CD4-positive, alpha-beta T cell treated with Interleukin-21 for 1 hour (primary cell): ENCODE measurements at places on chromosomes 1 and 21.

DNA sequence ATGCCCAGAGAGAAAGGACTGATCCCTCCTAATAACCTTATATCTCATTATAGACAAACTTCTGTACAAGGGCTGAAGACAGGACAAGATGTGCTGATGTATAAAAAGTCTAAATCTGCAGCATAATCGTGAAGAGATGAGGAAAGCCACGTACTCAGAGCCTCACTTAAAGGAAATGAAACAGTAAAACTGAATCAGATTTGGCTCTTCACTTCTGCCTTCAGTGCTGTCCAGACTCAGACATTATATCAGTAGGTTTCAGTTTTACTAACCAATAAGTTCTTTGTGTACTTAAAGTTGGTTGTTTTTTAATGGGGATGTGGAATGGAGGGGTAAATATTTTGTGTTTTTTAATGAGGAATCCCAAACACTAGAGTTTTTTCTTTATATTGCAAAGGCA is 45.3 kb upstream of the RGS1 start:
- no peak for DNase-seq

DNA sequence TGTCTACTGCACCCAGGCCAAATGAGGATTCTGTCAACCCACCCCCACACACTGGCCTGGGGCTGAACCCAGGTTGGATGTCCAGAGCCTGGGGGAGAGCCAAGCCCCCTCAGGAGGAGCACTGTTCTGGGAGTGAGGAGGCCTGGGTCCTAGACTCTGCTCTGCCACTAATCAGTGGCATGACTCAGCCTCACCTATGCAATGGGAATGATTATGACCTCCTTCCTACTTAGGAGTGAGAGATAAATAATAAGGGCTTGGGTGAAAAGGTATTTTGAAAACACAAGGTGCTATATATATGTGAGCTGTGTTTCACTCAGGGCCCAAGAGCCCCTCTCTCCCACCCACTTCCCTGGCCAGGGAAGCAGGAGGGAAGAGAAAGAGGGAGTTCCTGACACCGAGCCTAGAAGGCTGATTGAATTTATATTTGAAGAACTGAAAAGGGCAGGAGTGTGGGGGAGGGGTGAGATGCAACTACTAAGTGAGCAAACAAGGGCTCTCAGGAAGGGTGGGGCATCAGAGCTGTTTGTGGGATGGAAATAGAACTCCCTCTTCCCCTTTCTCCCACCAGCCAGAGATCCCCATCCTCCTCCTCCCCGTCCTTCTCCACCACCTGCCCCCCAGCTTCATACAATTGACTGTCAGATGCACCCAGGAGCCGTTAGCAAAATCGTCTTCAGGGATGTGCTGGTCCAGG is 8.2 kb downstream of the IGSF9 start:
- no peak for DNase-seq

- no peak for DNase-seq
Measured at GRCh38 chr1:47592296-47593012, 154.6 kb downstream of the FOXD2 start.

- DNase-seq = no peak
Measured at GRCh38 chr1:82388679-82389078, 587.9 kb downstream of the ADGRL2 start.

DNA sequence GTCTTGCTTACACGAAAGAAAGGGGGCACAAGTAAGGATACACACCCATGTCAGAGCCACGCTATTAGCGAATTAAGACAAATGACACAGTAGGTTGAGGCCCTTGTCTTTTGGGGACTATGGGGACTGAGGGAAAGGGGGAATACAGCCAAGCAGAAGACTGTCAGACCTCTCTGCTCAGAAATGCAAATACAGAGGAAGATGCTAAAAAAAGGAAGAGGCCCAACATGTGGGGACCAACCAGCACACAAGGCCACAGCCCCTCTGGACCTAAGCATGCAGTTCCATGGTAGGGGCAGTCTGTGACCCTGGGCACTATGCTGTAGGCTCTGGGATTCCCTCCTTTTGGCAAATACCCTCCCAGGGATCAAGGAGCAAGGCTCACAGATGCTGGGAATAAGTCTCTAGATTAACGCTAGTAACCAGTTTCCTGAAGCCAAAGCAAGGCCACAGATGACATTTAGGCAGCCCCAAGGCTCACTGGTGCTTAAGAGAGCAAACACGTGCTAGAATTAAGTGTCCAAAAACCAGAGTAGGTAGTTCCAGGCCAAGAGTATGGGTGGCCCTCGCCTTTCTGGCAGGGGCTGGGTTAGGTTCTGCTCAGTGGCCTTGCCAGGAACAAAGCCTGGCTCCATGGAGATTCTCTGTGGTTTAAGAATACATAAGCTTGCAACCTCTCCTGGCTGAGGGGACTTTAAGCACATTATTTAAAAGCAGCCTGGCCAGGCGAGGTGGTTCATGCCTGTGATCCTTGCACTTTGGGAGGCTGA is 38.2 kb downstream of the RABIF start:
- no peak for DNase-seq

DNA sequence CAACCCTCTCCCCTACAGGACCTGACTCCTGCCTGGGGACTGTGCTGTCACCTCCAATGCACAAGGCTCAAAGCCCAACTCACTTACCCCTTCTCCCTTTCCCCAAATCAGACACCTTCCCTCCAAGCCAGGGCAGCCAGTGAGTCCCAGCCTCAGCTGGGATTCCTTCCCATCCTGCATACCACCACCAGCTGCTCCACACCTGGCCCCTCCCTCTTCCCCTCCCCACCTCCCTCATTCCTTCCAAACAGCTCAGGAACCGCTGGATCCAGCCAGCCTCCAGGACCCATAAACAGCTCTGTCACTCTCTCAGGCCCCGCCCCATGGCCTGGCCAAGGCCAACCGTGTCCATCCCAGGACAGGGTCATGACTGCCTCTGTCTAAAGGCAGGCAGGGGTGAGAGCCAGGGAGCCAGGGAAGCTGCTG is 41.4 kb downstream of the ACOT7 start:
- no peak for DNase-seq

- DNase-seq = no peak
Measured at GRCh38 chr21:29293495-29293894, 5.2 kb upstream of the BACH1 start.

- DNase-seq = no peak
Measured at GRCh38 chr1:10075732-10076131, 43.0 kb downstream of the UBE4B start.

- DNase-seq = no peak
Measured at GRCh38 chr1:42034426-42034825, 115.7 kb upstream of the HIVEP3 start.

DNA sequence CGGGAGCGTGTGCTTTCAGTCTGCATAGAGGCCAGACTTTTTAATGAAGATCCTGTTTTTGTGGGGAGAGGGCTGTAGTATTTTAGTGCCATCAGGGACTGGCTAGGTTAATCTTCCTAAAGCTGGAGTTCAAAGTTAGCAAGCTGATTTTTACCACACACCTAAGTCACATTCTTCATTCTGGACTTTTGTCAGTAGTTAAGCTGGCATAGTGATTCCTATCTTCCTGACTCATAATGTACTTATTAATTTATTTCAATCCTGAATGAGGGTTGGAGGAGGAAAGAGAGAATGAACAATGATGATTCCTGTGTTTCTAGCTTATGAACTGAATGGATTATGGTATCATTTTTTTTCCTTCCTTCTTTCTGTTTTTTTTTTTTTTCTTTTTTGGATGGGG is 24.9 kb upstream of the ZNF644 start:
- DNase-seq = no peak

DNA sequence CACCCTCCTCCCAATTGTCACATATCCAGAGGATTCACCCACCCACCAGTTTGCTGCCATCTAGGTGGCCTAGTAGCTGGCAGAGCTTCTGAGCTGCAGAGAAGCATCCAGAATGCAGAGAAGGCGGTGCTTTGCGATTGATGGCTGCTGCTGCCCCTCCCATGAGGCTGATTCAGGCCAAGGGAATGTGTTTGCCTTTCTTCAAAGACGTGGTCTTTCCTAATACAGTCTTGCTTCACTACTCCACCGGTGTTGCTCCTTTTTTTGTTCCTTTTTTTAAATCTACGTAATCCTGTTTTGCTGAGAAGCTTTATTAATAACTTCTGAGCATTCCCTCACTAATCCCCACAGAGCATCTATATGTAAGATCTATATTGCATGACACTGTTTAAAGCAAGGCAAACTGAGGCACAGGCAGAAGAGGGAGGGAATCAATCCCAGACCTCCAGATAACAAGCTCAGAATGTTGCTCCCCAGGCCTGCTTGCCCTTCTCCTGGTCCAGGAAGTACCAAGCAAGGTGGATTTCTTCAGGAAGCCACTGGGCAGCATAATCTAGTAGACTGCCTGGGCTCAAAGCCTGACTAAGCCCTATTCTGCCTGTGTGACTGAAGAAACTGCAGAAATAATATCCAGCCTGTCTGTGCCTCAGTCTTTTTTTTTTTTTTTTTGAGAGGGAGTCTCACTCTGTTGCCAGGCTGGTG is 275.5 kb upstream of the FMN2 start:
- no peak for DNase-seq

- DNase-seq = no peak
Measured at GRCh38 chr1:69710484-69711189, 142.9 kb downstream of the LRRC7 start.

- DNase-seq = no peak
Measured at GRCh38 chr1:27145934-27146354, 9.0 kb downstream of the SLC9A1 start.

GRCh38 chr1:153571706-153572105 is 6.1 kb upstream of the S100A2 start:
- DNase-seq = no peak

DNA sequence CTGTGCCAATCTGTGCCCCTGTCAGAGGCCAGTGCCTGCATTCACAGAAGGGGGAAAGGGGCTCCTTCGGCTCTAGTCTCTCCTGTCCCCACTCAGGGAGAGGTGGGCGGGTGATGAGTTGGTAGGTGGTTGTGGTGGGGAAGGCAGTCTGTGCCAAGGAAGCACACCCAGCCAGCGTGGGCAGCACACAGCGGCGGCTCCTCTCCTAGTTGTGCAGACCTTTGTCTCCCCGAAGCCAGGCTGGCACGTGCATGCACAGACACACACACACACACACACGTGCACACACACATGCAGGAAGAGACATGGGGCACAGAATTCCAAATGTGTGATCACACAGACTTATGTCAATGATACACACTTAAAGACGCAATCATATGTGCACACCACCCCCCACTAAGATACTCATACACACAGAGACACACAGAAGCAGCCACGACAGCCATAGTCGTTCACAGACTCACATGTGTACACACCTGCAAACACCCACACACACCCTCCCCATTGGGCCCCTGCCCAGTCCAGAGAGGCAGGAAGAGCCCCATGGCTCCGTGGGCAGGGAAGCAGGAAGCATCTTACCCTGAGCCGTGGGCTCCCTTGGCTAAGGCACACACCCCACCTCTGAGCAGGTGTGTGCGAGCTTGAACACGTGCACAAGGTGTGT is 16.4 kb downstream of the RIMS3 start:
- no peak for DNase-seq

- no peak for DNase-seq
Measured at GRCh38 chr1:119080586-119080985, 59.9 kb downstream of the WARS2 start.

DNA sequence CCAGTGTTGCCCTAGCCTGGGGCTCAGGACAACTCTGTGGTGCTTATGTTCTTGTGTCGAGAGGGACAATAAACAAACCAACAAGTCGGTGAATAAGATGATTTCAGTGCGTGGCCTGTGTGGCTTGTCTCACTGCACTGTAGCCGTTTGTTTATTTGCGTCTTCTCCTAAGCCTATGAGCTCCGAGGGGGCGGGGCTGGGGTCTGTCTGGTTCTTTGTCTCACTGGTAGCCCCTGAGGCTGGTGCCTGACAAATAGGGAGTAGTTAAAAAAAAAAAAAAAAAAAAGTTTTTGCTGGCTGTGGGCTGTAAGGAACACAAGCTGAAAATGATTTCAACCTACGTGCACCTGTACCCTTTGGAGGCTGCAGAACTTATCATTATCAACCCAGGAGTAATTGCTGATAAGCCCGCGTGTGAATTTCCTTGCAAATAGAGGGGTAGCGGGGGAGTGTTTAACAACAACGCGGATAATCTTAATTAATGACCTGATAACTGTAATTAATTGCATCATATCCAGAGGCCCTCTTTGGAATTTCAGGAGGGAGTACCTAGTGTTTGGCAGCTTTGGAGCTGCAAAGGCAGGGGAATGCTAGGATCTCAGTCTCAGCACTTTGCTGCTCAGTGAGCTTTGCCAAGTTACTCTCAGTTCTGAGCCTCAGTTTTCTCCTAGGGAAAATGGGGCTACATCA is 925 bp upstream of the ARHGEF10L start:
- no peak for DNase-seq

DNA sequence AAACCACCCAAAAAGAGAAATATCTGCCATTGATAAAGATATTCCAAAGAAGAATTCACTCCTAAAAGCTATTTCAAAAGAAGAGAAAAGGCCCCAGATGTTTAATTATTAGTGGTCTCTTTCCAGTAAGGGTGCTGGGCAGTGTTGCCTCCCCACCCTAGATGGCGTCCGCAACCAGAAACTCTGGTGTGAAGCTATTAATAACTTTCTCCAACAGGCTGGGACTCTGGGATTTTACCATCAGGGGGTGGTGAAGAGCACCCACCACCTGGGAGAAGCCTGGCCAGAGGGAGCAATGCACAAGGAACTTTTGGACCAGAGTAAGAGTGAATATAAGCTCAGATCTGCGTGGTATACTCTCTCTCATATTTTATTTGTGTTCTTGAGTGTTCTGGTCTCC is 115.4 kb upstream of the TIAM1 start:
- no peak for DNase-seq

- no peak for DNase-seq
Measured at GRCh38 chr21:40595806-40596205, 251.2 kb downstream of the DSCAM start.

- no peak for DNase-seq
Measured at GRCh38 chr21:44349847-44350772, 3.3 kb upstream of the TRPM2 start.

DNA sequence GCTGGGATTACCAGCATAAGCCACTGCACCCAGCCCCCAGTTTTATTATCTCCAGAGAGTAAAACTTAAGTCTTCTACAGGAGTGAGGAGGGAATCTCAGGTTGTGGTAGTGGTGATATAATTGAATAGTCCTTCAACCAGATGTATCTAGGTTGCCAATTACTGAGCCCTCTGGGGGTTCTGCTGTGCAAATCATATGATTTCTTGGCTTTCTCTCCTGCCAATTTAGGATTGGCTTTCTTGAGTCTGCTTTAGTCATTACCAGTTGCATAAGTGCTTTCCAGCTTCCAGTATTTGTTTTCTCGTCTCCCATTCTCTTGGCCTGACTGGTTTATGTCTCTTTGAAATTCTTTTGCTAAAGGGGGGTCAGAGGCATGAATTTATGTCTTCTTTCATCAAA is 11.1 kb downstream of the CPT2 start:
- DNase-seq = no peak

DNA sequence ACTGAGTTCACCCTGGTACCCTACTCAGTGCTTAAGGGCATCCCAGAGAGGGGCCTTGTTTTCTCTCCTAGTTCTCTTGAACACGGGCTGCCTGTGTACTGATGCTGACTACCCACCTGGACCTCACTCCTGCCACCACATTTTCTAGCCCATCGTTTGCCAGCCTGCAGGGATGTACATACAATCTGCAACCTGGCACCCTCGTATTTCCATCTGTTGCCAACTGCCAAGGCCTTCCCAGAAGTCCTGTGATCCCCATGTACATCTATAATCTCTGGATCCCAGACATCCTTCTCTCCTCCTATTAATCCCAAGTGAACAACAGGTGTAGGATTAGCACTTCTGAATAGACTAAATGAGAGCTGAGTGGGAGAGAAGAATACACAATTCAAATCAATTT is 212.0 kb downstream of the SLC45A1 start:
- DNase-seq = no peak

- no peak for DNase-seq
Measured at GRCh38 chr21:26443291-26443690, 129.8 kb downstream of the CYYR1 start.

GRCh38 chr1:186753241-186753640 is 73.0 kb upstream of the PTGS2 start:
- no peak for DNase-seq
